Aorta (tissue), 5 donors: ENCODE measurements at places on chromosomes 4 and X. TPM values are rescaled to one million over a fixed set of nuclear protein-coding genes. Genes with fewer than 3 reads are reported as not detected.

DNA sequence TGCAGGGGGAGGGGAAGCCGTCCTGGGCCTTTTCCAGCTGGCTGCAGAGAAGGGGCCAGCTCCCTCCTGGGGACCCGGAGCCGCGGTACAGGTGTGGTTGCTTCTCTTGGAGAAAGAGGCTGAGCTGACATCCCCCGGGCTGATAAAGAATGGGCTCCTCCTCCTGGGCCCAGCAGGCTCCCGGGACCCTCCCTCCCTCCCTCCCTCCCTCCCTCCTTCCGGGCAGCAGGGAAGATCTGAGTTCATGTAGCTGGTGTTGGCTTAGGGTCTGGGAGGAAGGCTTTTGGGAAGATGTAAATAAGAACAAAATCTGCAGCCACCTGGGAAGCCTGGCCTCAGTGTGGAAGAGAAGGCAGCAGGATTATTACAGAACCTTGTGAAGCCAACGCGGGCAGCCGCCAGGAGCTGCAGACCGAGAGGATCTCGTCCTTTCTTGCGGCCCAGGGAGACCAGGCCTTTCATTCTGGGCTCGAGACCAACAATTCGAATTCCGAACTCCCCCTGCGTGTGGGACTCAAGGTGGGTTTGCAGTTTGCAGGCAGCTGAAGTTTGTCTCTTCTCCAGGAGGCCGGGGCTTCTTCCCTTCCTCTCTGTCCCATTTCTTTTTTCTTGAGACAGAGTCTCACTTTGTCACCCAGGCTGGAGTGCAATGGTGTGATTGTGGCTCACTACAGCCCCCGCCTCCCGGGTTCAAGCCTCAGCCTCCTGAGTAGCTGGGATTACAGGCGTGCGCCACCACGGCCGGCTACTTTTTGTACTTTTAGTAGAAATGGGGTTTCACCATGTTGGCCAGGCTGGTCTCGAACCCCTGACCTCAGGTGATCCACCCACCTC, at the start of gene PLCXD1:
TSS of gene PLCXD1 (plus strand) at position 216 of the 834 bp plus-strand sequence. CDS start 2,807 bp downstream, outside the sequence.
- no peak within 1 kb of the TSS for H3K27ac ChIP-seq
- DNase-seq = peak; percentile 46
- no peaks in the 10 kb centered on the region for H3K4me1 ChIP-seq
- H3K36me3 ChIP-seq = no peaks in the 10 kb centered on the region
- no peak within 1 kb of the TSS for H3K4me3 ChIP-seq

DNA sequence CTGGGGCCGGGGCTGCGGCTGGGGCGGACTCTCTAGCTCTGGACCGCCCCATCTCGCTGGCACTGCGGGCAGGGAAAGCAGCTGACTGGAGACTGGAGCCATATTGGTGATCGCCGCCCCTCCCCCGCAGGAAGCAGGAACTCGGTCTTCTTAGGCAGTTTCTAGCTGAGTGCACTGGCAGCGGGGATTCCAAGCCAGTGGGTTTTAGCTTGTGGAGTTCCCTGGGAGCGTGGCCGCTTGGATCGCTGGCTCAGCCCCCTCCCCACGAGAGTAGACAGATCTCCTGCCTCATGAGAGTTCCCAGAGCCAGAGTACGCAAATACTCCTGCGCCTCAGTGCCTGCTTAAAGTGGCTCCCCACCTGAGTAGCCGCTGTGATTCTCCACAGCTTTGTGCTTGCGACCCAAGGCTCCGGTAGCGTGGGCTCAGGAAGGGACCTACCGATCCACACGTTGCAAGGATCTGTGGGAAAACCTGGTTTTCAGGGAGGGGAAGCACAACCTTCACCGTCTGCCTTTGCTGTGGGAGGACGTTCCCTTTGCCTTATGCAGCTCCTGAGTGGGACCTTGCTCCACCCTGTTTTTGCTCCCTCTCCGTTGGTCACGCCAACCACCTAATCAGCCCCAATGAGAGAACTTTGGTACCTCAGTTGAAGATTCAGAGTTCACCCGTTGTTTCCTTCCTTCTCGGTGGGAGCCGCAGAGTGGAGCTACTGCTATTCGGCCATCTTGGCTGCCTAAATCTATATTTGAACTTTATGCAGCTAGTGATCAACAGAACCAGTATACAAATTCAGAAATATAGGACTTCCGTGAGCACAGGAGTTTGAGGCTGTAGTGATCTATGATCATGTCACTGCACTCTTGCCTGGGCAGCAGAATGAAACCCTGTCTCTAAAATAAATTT, 803.9 kb upstream of the PCDH10 start:
- no peaks in the 10 kb centered on the region for H3K4me1 ChIP-seq
- no peak overlapping the region for H3K4me3 ChIP-seq
- H3K27me3 ChIP-seq = no peaks in the 10 kb centered on the region
- no peak overlapping the region for H3K27ac ChIP-seq
- H3K36me3 ChIP-seq = no peaks in the 10 kb centered on the region

- no peak overlapping the region for H3K4me3 ChIP-seq
- no peaks in the 10 kb centered on the region for H3K4me1 ChIP-seq
- H3K27ac ChIP-seq = no peak overlapping the region
- DNase-seq = no peak
- H3K36me3 ChIP-seq = no peaks in the 10 kb centered on the region
These were observed 40.9 kb upstream of the EOLA2 start for GRCh38 chrX:149979126-149979644.

DNA sequence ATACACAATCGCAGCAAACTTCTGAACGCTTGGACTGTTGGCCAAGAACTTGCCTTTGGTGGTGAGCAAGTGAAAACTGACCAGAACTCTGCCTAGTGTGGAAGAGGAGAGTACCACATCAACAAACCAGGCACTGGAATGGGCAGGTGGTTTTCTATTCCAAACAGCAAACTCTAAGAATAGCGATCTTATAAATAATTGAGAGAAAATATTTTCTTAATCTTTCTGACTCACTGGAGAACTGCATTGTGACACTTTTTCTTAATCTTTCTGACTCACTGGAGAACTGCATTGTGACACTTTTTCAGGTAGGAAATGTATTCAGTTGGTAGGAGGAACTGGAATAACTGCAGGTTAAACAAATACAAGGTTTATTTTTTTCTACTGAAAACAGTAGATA, 57.0 kb upstream of the SORBS2 start:
- H3K27me3 ChIP-seq = no peaks in the 10 kb centered on the region
- no peaks in the 10 kb centered on the region for H3K36me3 ChIP-seq
- peaks cover 9% of the 10 kb centered on the region for H3K4me1 ChIP-seq
- no peak for DNase-seq
- H3K27ac ChIP-seq = peak overlapping the region; percentile 88
- no peak overlapping the region for H3K4me3 ChIP-seq

- no peak overlapping the region for H3K27ac ChIP-seq
- DNase-seq = peak; percentile 73
- no peaks in the 10 kb centered on the region for H3K4me1 ChIP-seq
- H3K36me3 ChIP-seq = no peaks in the 10 kb centered on the region
- no peaks in the 10 kb centered on the region for H3K27me3 ChIP-seq
These were observed 134.3 kb downstream of the AMELX start for GRCh38 chrX:11427453-11428071.

GRCh38 chrX:32483534-32484136, 727.7 kb downstream of the DMD start:
- H3K36me3 ChIP-seq = peaks cover under 1% of the 10 kb centered on the region
- H3K4me1 ChIP-seq = no peaks in the 10 kb centered on the region
- DNase-seq = no peak
- no peaks in the 10 kb centered on the region for H3K27me3 ChIP-seq

- DNase-seq = no peak
- no peaks in the 10 kb centered on the region for H3K4me1 ChIP-seq
- H3K27ac ChIP-seq = no peak overlapping the region
- H3K36me3 ChIP-seq = no peaks in the 10 kb centered on the region
- no peaks in the 10 kb centered on the region for H3K27me3 ChIP-seq
These were observed 921.8 kb upstream of the INTU start for GRCh38 chr4:126710935-126711334.

The BGN gene
- 1,297 TPM for total RNA-seq

The ENPEP gene
- 7.4 TPM for total RNA-seq
